ENCODE measurements at places on chromosomes 7 and 10. TPM values are rescaled to one million over a fixed set of nuclear protein-coding genes. Genes with fewer than 3 reads are reported as not detected.

The VDAC2 gene
- 213 TPM for total RNA-seq

The INA gene
- 18.4 TPM for total RNA-seq

The GBX1 gene
- total RNA-seq: not detected

The DUSP5 gene
- total RNA-seq: 76.2 TPM

The SDK1 gene
- 2.6 TPM for total RNA-seq

The NRP1 gene
- total RNA-seq: 89.4 TPM

The GJD4 gene
- total RNA-seq: not detected

The SUGCT gene
- 3.8 TPM for total RNA-seq

The PLAU gene
- total RNA-seq: 970 TPM

The EVX1 gene
- not detected for total RNA-seq

The LRRD1 gene
- total RNA-seq: not detected

The SEPTIN7 gene
- 188 TPM for total RNA-seq

DNA sequence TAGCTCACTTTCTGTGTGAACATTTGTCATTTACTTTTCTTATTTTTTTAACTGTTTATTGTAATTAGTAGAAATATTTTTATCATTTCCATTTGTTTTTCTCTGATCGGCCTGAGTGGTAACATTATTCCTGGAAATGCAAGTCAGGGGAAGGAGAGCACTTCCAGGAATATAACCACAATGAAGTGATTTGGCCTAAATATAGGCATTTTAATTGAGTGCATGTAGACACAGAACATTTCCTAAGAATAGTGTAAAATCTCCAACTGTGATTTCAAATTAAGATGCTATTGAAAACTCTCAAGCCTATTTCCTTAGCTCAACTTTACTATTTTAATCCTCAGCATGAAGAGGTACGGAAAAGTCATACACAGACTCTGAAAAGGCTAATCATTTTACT, 86.5 kb upstream of the SKAP2 start:
- no peak for DNase-seq

GRCh38 chr7:159040146-159040545, 104.5 kb downstream of the VIPR2 start:
- DNase-seq: no peak

GRCh38 chr10:85609509-85609908, 757.1 kb downstream of the GRID1 start:
- DNase-seq: no peak

GRCh38 chr10:1657479-1657878, 79.8 kb downstream of the ADARB2 start:
- no peak for DNase-seq

DNA sequence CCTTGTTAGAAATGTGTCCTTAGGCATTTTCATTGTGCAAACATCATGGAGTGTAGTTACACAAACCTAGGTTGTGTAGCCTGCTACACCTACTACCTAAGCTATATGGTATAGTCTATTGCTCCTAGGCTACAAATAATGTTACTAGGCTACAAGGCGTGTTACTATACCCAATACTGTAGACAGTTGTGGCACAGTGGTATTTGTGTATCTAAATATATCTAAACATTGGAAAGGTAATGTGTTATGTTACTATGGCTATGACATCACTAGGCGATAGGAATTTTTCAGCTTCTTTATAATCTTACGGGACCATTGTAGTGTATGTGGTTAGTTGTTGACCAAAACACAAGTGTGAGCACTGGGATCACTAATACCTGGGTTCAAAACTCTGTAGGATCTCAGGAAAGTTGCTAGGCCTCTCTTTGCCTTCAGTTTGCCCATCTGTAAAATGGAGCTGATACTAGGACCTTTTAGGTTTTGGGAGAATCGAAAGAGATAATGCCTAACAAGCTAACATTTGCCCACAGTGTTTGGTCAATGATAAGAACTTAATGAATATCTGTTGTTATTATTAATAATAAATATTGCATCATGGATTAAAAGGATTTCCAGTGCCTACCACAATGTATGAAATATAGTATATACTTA, 2.7 kb downstream of the BICC1 start:
- DNase-seq: no peak

- no peak for DNase-seq
Measured at GRCh38 chr10:110442746-110443145, 55.0 kb upstream of the DUSP5 start.

- no peak for DNase-seq
Measured at GRCh38 chr10:78405231-78405630, 371.6 kb downstream of the RPS24 start.

DNA sequence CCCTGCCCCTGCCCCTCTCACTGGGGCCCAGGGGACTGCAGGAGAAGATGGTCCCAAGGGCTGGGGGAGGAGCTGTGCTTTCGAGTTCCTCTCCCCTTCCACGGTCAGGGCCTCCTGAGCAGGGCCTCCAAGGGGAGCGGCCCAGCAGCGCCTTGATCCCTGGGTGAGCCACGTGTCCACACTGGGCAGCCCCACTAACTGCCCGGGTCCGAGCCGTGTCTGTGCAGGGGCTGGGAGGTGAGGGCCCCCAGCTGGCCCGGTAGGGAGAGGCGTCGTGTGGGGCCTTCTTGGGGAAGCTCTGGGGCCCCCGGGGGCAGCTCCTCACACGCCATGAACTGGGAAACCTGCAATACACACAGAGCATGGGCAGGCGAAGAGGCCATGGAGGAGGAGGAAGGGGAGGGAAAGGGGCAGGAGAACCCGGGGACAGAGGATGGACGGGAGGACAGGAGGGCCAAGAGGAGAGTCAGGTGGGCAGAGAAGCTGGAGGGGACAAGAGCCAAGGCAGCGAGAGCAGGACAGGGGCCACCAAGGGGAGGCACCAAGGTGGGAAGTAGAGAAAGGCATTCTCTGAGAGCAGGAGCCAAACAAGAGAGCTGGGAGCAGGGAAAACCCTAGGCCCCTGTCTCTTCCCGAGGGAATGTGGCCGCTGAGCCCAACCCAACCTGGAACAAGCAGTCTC, 32.8 kb downstream of the KCNH2 start:
- DNase-seq: no peak

DNA sequence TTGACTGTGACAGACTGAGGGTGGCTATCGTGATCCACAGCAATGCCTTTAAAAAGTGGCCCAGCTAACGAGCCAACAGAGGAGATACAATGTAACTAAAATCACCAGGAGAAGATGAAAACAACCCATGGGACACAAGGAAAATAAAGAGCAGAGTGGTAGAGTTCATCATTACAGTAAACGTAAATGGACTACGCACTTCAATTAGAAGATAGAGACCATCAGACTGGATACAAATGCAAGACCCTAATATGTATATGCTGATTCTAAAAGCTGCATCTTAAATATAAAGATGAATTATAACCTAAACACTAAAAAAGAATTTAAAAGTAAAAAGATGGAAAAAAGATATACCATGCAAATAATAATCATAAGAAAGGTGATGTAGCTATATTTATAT, 6.6 kb upstream of the STK32C start:
- DNase-seq: no peak

GRCh38 chr7:23544913-23545354, 13.2 kb upstream of the TRA2A start:
- DNase-seq: no peak

GRCh38 chr7:34190299-34190698, 285.0 kb downstream of the BMPER start:
- DNase-seq: no peak

DNA sequence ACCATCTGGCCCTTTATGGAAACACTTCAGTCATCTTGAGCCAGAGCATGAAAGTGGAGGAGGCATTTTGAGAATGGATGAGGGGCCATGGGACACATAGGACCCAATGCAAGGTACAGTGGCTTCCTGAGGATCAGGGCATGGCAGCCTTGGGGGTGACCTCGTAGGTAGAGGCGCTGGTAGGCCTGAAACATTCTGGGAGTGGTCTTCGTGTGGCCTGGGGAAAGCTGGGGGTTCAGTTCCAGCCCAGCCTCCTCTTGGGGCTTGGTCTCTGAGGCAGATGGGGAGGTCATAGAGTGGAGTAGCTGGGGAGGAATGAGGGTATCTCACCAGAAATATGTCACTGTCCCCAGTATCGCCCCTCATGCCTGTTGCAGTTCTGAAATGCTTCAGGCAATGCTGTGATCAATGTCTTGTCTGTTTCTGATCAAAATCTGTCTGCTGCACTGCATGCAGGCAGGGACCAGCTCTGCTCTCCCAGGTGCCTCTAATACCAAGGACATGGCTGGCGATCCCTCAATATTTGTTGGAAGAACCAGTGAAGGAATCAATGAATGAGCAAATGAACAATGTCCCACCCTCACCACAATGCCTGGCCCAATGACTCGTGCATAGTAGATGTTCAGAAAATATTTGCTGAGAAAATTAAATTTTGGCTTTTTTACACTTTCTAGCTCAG, 90.9 kb downstream of the CHST15 start:
- DNase-seq: no peak

DNA sequence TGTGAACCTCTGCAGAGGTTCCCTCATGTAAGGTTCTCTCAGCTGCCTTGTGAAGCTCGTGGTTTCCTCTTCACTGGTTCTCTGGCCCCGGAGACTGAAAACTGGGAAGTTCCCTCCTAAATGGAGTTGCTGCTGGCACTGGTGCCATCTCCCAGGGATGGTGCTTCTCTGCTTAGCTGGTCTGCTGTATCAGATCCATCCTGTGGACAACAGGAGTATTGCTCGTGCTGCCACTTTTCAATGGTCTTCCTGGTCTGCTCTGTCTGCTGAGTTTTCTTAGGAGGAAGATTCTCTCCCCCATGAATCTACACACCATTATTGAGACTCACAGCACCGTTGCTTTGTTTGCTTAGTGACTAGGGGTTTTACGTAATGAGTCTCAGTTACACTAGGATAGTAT, 247.8 kb downstream of the OTUD1 start:
- no peak for DNase-seq

DNA sequence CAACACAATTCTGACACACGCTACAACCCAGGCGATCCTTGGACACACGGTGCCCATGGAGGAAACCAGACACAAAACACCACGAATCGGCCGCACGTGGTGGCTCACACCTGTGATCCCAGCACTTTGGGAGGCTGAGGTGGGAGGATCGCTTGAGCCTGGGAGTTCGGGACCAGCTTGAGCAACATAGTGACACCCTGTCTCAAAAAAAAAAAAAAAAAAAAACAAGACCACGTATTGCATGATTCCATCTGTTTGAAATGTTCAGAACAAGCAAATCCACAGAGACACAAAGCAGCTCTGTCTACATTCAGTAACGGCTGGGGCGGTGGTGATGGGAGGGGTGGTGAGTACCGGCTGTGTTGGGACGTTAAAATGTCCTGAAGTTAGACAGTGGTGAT, 25.2 kb downstream of the ADAP1 start:
- no peak for DNase-seq

DNA sequence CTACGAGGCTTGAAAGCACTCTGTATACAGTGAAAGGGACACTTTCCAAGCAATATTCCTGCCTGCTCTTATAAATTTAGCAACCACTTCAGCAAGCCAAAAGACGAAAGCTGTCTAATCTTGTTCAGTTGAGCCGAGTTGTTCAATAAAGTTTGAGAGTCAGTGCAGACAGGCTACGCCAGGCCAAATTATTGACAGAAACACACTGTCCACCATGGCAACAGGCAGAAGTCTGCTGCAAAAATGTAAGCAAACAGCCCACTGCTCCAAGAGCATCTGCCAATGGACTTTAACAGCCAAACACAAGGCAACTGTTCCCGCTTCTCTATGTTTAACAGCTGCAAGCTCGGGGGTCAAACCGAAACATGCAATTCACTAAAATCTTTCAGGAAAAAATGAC, 85.7 kb downstream of the GLI3 start:
- DNase-seq: no peak

GRCh38 chr10:89651205-89651915, 6.3 kb upstream of the PANK1 start:
- DNase-seq: no peak

DNA sequence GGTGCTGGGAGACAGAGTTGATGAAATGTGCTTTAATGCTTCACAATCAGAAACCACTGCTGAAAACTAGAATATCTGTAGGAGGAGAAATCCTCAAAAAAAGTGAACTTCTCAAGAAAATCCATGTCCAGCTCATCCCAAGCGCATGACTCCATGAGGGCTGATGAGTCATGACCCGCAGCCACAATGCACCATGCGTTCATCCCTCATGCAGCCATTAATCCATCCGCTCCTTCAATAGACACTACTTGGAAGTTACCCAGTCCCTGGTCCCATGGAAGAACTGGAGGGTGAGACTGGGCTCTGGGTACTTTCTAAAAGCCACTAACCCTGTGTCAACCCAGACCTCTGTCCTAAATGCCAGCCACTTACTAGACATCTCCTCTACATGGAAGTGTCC, 24.4 kb downstream of the TMEM273 start:
- no peak for DNase-seq

DNA sequence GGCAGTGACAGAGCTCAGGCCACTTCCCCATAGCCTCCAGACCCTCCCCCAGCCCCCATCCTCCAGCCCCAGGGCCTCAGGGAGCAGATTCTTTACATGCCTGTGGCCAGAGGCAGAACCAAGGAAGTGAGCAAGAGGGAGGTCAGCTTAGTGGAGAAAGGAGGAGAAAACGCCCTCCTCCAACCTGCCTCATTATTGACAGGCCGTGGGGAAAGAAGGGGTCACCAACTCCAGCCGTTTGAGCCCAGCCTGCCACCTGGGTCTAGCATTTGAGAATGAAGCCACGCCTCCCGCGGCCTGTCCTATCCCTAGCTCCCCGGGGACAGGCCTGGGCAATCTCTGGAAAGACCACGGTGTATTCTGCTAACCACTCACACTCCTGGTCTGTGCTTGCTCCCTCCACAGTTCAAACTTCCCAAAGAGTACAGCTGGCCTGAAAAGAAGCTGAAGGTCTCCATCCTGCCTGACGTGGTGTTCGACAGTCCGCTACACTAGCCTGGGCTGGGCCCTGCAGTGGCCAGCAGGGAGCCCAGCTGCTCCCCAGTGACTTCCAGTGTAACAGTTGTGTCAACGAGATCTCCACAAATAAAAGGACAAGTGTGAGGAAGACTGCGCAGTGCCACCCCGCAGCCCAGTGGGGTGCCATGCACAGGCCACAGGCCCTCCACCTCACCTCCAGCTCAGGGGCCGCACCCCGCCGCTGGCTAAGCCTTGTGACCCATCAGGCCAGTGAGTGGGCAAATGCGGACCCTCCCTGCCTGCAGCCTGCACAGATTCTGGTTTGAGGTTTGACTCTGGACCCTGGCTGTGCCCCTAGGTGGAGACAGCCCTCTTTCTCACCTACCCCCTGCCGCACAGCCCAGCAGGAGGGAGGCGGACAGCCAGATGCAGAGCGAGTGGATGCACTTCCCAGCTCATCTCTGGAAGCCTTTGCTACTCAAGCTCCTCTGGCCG, 14.3 kb upstream of the TRIM8 start:
- peak; percentile 69 for DNase-seq

DNA sequence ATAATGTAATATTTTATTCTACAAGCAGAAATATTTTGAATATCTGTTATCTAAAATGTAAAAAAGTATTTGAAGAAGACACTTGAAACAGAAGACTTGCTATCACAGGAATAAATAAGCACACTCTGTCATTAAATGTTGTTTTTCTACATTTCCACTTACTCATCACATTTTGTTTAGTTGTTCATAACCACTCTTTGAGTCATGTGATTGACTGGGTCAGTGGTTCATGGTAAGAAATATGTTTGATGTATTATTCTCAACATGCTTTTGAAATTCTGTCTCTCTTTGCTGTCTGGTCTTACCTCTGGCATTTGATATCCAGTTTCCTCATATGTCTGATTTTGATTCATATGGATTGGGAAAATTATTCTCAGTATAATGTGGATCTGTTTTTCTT, 171.8 kb downstream of the SUGCT start:
- no peak for DNase-seq

- no peak for DNase-seq
Measured at GRCh38 chr10:132708441-132708840, 77.5 kb downstream of the NKX6-2 start.

All from epithelial cell of proximal tubule (primary cell).